Fibroblast of the aortic adventitia (primary cell): ENCODE measurements at places on chromosomes 7 and 10.
A peak's percentile ranks its signal among the peaks of the same experiment; 100 is the strongest.

DNA sequence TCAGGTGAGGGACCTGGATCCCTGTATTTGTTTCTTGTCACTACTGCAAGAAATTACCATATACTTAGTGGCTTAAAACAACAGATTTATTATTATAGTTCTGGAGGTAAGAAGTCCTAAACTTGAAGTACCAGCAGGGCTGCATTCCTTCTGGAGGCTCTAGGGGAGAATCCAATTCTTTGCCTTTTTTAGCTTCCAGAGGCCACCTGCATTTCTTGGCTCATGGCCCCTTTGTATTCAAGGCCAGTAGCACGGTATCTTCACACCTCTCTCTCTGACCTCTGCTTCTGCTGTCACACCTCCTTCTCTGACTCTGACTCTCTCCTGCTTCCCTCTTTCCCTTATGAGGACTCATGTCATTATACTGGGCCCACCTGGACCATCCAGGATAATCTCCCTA lies 2.2 kb upstream of the LHPP start:
- no peak for DNase-seq

DNA sequence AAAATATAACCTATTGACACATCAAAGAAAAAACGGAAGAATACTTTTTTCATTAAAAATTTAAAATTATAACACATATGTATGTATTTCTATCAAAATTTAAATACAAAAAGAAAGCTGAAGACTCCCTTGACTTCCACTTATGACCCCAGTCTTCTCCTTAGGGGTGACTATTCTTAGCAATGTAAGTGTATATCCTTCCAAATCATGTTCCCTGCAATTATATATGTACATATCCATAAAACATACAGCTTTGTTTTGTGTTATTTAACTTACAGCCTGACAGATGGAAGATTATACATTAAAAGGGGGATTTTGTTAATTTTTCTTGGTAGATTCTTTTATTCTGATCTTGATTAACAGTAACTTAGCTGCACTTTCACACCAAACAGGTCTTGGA lies 9.1 kb downstream of the GLUD1 start:
- no peak for DNase-seq

GRCh38 chr7:5549096-5549763 lies 125.6 kb upstream of the TNRC18 start:
- DNase-seq: peak; percentile 83

DNA sequence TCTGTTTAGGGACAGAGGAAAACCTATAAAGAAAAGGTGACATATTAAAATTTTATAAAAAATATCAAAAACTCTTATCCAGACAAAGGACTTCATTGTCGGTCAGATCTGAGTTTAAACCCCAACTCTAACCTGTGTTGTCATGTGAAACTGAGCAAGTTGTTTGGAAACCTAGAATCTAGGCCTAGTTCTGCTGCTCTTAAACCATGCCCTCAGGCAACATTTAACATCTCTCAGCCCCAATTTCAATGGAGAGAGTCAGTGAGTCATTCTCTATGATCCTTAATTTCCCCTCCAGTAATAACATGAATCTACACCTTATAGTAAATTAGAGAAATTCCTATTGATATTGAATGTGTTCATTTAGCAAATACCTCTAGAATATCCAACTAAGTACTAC lies 192.3 kb downstream of the IMMP2L start:
- no peak for DNase-seq

- DNase-seq: no peak
Observed at GRCh38 chr7:49150486-49150885, 226.1 kb downstream of the CDC14C start.

GRCh38 chr10:32348297-32349198 lies 1.6 kb upstream of the EPC1 start:
- no peak for DNase-seq

GRCh38 chr10:13712476-13712836 lies 125.7 kb downstream of the PRPF18 start:
- no peak for DNase-seq

DNA sequence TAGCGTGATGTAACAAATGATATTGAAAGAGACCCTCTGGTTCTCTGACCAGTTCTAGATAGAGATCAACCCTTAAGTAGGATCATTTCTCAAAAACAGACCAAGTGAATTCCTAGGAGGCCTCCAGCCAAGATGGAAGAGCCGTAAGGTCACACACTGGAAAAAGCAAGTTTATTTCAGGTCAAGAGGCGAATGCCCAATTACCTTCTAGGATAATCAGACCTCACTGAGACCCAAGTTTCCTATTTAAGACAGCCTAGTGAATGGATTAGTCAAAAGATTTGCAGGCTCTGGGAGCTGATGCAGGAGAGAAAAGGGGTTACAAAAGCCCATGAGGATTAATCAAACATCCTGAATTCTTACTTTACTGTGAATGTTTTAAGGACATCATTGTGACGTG lies 486.1 kb upstream of the NRP1 start:
- no peak for DNase-seq

- DNase-seq: peak; percentile 1
Observed at GRCh38 chr7:54989453-54990225, 29.2 kb upstream of the EGFR start.

DNA sequence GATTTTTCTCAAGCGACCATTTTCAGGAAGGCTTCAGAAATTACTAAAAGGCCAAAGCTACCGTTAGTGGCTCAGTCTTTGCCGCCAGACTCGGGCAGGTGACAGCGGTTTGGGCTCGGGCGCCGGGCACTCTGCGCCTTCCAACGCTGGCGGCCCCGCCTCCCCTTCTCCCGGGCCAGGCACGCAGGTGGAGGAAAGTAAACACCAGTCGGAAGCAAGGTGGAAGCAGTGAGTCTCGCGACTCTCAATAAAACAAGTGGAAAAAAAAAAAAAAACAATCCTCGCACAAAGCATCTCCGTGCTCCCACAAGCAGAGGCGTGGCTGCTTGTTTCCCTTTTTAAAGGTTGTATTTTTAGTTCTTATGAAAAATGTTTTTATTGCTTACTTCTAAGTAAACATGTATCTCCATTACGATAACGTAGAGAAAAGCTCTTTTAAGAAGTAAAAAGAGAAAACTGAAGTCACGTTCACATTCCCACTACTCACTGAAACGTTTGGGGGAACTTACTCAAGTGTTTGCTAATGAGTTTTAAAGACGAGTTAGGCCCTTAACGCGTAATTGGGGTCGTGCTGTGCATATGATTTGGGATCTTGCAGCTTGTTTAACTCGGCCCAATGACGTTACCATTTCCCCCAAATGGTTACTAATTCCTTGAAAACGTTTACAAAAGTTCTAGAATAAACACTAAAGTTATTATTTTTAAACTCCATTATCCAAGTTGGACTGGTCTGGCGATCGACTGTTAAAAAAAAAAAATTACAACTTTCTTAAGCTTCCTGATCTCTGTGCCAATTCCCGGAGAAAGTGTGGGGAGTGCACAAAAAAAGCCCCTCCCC lies 864 bp downstream of the CDCA7L start:
- peak; percentile 50 for DNase-seq

GRCh38 chr10:24617771-24618396 lies 105.8 kb downstream of the ARHGAP21 start:
- DNase-seq: peak; percentile 58

DNA sequence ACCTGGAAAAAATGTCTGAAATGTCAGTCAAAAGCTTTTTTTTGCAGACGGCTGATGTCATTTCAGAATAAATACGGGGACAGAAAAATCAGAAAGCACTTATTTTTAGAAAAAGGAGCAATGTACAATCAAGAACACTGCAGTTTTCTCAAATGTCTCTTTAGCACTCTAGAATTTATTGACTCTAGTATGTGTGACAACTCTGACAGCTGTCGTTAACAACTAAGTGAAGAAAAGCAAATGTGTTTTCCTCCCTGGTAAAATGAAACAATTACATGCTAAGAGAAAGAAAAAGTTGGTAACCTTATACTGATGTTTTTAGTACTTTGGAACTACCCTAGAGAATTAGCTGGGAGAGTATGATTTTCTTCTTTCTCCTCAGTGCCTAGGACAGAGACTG lies 497.4 kb downstream of the GRM8 start:
- DNase-seq: no peak

GRCh38 chr7:20226860-20227259 lies 9.7 kb upstream of the MACC1 start:
- DNase-seq: no peak

- no peak for DNase-seq
Observed at GRCh38 chr10:22271786-22272185, 44.4 kb upstream of the COMMD3 start.

GRCh38 chr7:75042831-75043703 lies 30.5 kb downstream of the RCC1L start:
- no peak for DNase-seq

DNA sequence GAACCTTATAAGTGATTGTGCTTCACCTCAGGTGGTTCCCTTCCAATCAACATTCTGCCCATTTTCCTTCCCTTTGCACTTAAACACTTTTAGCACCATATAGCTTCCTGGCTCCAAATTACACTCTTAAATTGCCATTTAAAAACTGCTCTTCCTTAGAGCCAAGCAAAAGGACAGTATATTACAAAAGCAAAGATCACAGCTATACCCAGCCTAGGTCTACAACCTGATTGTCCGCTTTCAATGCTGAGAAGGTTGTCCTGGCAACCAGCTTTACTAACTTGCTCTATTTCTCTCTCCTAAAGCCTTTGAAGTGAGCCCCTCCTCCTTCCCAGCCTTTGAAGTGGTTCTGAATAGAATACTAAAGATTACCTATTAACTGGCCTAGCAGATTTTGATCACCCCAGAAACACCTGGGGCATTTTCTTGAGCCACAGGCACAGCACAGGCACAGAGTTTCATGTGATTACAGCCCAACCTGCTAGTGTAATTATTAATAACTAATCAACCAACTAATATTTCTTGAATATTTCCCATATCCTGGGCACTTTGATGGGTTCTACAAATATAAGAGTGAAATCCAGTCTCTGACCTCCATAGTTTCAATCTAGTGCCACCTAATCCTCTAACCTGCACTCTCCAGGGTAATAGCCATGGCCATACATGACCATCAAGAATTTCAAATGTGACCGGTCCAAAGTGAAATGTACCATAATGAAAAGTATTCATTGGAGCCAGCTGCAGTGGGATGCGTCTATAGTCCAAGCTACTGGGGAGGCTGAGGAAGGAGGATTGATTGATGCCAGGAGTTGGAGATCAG lies 63.6 kb upstream of the TRIM24 start:
- no peak for DNase-seq
